ENCODE measurements at places on chromosomes 2 and 18. TPM values are rescaled to one million over a fixed set of nuclear protein-coding genes. Genes with fewer than 3 reads are reported as not detected.

GRCh38 chr2:128820452-128820851 is 501.8 kb upstream of the HS6ST1 start:
- DNase-seq: no peak

RAB17 gene
- 12.1 TPM for total RNA-seq

DNA sequence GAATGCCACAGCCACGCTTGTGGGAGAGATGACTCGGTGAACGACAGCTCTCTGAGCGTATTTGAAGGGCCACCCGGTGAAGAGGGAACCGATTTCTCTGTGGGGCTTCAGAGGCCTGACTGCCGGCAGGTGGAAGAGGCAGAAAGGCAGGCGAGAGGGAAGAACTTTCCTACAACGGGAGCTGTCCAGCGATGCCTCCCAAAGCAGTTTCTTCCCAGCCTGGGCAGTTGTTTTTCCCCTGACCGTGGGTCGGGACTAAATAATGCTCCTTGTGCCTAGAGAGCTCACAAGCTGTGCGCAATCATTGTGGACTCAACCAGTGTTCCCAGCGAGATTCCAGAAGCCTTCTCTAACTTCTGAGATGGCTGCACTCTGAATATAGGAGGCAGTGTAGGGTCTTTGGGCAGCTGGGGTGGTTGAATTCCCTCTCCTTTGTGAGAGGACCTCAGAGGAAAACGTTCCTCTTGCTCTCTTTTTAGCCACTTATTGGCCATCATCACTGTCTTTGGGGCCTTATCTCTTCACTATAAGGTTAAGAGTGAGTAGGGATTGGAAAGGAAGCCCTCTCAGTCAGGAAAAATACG is 710 bp downstream of the SEC11C start:
- DNase-seq: peak; percentile 23

LYPD6 gene
- total RNA-seq: 3.7 TPM

- no peak for DNase-seq
These were observed 8.2 kb upstream of the INPP1 start for GRCh38 chr2:190335225-190335559.

DNPEP gene
- total RNA-seq: 50.2 TPM

- DNase-seq: no peak
These were observed 118.6 kb upstream of the CDC42EP3 start for GRCh38 chr2:37790019-37790418.
